ENCODE measurements at places on chromosomes 4 and X.

DNA sequence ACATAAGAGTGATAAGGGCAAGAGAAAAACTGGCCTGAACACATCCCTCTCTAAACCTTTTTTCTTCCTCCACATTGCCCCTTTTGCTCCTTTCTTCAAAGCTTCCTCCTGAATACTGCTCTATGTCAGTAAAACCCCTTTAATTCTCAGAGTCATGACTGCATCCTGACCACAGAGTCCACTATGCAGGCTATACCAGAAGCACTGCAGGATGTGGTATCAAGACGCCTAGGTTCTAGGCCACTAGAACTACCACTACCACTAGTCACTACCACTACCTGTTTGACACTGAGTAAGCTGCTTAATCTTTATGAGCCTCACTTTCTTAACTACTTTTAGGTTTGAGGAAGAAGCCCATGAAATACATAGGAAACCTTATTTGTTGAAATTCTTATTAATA, 38.7 kb downstream of the ARHGEF9 start:
- DNase-seq: no peak

DNA sequence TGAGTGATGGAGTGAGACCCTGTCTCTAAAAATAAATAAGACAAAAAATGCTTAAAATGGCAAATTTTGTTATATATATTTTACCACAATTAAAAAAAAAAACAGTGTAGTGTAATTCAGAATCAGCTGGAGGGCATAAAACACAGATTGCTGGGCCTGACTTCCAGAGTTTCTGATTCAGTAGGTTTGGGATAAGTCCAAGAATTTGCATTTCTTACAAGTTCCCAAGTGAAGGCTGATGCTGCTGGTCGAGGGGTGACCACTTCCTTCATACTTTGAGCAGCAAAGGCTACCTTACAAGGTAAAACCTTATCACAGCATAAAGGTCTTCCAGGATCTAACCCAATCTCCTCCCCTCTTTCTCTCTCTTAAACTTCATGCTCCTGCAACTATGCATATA, 40.7 kb downstream of the KLHL8 start:
- DNase-seq: peak; percentile 74

DNA sequence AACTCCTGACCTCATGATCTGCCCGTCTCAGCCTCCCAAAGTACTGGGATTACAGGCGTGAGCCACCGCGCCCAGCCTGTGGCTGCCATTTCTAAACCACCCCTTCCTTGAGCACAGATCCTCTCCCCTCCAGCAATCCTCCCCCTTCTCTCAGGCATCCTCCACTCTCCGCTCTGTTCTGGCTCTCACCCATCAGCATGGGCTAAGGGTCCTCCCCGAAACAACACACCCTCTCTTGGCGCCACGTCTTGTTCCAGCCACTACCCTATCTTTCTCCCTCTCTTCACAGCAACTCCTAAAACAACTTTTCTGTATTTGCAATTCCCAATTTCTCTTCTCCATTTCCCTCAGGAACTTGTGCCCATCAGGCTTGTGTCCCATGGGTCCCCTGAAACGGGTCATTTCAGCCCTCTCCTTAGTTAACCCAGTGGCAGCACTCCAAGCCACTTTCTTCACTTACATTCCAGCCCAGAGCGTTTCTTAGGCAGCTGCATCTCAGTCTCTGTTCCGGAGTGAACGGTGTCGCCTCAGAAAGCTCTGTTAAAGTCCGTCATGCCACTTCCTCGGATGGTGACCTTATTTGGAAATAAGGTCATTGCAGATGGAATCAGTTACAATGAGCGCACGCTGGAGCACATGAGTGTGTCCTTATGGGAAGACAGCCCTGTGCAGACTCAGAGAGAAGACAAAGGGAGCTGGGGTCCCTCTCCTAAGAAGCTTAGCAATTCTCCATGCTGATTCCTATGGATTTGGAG, 28.3 kb upstream of the CLDN24 start:
- peak; percentile 80 for DNase-seq

GRCh38 chr4:145524552-145524951, 42.9 kb downstream of the SMAD1 start:
- DNase-seq: no peak

GRCh38 chrX:28835991-28836390, 248.7 kb downstream of the IL1RAPL1 start:
- DNase-seq: no peak

DNA sequence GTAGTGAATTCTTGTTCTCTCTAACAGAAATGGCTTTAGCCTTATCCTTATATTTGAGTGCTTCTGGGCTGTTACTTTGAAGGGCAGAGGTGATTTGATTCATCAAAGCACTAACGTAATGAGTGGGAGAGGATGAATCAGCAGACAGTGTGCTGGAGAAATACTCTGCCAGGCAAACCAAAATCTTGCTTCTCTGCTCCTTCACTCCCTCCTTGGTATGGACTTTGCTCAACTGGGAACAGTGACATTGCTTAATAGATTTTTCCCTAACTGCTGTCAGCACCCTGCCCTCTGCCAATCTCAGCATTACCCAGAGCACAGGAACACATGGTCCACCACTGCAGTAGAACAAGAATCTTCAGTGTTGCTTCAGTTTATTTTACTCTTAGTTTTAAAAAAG, 56.0 kb downstream of the PDLIM5 start:
- peak; percentile 91 for DNase-seq

DNA sequence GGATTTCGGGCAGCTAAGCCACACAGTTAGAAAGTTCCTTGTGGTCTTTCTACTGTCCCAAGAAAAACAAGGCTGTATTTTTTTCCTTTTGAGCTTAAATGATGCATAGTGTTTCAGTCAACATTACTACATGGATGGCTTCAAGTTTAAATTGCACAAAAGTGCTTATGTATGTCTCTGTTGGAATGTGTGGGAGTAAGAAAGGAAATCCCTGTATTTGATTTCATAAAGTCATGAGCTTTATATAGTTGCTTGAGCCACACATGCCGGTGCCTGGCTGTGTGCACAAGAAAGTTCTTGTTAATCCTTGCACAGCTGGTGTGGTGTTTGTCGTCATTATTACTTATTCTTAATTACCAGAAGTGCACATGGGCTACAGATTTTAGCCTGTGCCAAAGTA, 262.2 kb downstream of the ARHGAP10 start:
- no peak for DNase-seq

GRCh38 chr4:113052379-113052951, 3.0 kb downstream of the ANK2 start:
- DNase-seq: peak; percentile 9

GRCh38 chr4:36088542-36088941, 155.8 kb downstream of the ARAP2 start:
- no peak for DNase-seq

- no peak for DNase-seq
Measured at GRCh38 chr4:102735582-102735981, 25.2 kb downstream of the MANBA start.

DNA sequence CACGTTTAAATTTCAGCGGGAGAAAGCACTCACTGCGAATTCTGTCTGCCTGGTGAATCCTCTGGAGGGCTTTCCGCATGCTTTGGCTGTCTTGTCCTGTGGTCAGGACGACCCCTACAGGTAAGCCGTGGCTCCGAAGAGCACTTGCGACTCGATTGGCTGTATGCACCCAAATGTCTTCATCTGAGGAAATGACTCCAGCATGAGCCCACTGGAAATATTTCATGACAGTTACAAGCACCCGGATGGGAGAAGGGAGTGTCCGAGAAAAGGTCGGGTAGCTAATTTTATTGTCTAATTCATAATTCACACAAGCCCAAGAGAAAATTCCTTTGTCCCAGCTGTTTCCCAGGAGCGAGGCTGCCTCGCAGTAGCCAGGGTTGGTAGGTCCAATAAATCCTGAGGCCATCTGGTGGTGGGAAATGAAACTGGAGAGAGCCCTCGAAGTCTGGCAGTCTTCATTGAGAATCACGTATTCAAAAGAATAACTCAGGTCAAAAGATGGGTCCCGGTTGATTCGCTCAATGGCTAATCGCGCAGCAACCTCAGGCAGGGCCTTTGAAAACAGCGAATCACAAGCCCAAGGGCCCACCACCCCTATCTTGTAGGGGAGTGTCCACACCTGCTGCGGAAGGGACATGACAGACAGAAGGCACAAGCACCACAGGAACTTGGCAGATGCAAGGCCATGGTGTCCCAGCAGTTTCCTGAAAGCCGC, 6.6 kb downstream of the GUCY2F start:
- DNase-seq: peak; percentile 38

DNA sequence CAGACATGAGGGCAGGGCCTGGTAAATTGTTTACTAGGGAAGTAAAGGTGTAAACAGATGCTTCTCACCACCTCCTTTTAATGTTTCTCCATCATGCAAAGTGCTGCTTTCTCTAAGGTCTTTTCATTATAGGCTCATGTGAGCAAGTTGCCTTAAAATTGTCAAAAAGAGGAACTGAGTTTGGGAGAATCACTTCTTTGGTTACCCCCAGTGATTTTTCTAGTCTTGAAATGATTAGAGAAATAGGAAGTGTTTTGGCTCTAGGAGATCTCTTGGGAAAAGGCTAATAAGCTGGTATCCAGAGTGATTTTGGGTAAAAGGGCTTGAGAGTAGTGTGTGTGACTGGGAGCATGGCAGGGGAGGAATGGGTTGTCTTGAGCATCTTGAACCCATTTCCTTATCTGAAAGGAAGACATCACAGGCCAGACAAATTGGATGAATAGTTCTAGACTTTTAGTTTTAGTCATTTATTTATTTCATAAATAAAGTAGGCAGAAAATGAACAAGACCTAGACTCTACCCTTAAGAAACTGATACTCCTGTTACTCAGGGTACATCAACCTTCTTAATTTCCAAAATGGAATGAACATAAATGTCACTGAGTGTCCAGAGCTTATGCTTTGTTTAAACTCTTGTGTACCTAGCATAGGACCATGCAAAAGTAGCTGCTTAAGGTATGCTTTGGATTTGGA, 14.2 kb downstream of the GRPR start:
- no peak for DNase-seq

GRCh38 chr4:116724249-116724648, 361.1 kb downstream of the TRAM1L1 start:
- no peak for DNase-seq

DNA sequence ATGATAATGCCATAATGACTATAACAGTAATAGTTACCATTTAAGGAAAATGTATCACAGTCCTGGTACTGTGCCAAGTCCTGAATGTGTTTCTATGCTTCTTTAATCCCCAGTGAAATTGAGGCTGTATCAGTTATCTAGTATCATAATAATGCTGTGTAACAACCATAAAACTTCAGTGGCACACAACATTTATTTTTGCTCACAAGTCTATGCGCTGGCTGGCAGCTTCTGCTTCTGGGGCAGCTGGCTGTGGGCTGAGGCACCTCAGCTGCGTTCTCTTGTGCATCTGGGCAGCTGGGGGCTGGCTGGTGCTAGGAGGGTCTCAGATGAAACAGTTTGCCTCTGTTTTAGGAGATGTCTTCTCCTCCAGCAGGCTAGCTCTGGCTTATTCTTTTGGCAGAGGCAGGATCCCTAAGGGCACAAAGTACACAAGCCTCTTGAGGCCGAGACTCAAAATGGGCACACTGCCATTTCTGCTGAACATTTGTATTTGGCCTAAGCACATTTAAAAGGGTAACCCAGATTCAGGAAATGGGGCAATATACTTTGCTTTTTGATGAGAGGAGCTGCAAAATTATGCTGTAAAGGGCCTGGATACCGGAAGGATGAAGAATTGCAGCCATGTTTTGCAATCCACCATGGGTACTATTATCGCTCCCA, 62.6 kb upstream of the DHX15 start:
- DNase-seq: no peak

- no peak for DNase-seq
Measured at GRCh38 chr4:77629885-77630284, 24.3 kb downstream of the CXCL13 start.

GRCh38 chrX:2691543-2692220, 587 bp downstream of the CD99 start:
- DNase-seq: no peak

GRCh38 chrX:29231800-29232199, 644.6 kb downstream of the IL1RAPL1 start:
- DNase-seq: no peak

DNA sequence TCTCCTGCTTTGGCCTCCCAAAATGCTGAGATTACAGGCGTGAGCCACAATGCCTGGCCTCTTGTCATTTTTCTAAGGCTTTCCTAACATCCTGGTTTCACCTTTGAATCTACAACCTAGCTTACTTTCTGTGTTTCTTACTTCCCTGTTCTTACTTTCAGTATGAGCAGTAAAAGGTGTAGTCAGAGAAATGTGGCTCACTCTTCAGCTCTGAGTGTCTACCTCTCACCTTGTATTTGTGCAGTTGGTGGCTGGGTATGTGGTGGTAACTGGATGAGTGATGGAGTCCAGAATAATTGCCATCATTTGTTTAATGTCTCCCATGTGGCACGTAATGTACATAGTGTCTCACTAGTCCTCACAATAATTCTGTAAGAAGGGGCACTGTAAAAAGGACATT, 19.1 kb upstream of the CXCL11 start:
- no peak for DNase-seq

DNA sequence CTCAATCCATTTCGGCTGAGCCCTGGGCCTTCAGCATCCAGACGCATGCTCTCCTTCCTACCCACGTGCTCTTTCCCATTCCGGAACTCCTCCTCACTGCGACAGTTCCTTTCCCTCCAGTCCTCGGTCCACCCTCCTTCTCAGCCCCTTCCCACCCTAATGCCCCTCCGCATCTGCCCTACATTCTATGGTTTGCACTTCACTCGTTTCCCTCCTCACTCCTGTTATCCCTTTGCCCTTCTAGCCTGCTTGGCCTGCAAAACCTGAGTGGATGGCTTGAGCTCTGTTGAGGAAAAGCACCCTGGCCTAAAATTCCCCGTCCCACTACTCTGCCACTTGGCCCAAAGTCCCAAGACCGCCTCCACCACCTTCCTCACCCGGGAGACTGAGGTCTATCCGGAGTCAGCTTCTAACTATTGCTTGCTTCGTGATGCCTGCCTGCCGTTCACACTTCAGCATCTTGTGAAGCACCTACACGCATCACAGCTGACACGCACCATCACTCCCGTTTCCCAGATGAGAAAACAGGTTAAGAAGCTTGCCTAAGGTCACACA, 38.6 kb downstream of the MAP7D3 start:
- DNase-seq: no peak

- DNase-seq: peak; percentile 35
Measured at GRCh38 chrX:118254611-118255010, 91.3 kb upstream of the WDR44 start.

- DNase-seq: no peak
Measured at GRCh38 chr4:3405176-3405575, 36.6 kb upstream of the HGFAC start.

GRCh38 chr4:26288355-26288909, 32.4 kb upstream of the RBPJ start:
- peak; percentile 83 for DNase-seq

DNA sequence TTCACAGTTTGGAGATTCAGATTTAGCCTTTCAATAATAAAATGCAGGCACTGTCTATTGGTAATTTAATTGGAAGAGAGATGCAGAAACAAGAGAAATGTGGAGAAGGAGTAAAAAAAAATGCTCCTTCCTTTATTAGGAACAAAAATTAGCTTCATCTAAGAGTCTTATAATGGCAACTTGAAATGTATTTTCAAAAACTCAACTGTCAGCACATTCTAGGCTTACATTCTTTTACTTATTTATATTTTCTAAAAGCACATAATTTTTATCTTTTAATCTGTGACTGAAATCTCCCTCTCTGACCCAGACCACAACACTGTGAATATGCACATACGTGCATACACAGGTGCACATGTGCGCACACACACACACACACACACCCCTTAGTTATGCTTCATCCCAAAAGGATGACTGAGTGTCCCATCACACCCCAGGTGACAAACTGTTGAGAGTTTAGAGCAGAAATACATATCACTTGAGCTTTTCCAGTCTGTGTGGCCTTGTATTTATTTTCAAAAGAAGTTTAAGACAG, 29.7 kb downstream of the NR3C2 start:
- no peak for DNase-seq
